ENCODE measurements at places on chromosomes 11 and 22. TPM values are rescaled to one million over a fixed set of nuclear protein-coding genes. Genes with fewer than 3 reads are reported as not detected.

- DNase-seq: no peak
- H3K27me3 ChIP-seq: no peaks in the 10 kb centered on the region
- no peak overlapping the region for H3K27ac ChIP-seq
- H3K4me3 ChIP-seq: no peak overlapping the region
Observed at GRCh38 chr11:9210922-9211320, 54.2 kb downstream of the DENND5A start.

- H3K27ac ChIP-seq: no peak overlapping the region
- H3K4me3 ChIP-seq: no peak overlapping the region
- peaks cover 48% of the 10 kb centered on the region for H3K27me3 ChIP-seq
Observed at GRCh38 chr11:71391796-71392195, 56.4 kb downstream of the DHCR7 start.

DNA sequence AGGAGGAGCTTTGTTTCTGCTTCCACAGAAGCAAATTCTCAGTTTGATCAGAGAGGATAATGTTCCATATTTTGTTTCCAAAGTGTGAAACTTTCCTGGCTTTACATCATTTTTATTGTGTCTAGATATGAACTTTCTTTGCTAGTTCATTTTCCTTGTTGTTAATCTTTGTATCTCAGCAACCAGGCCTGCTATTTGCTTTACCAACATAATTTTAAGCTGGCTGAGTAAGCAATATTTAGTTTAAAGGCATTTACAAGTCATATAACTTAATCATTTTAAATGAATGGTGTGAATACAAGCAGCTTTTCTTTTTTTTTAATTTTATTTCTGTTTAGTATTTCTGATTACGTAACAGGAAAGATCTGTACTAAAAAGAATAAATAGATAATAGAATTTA, 15.2 kb downstream of the NUCB2 start:
- no peak overlapping the region for H3K4me3 ChIP-seq
- H3K4me1 ChIP-seq: peaks cover 3% of the 10 kb centered on the region
- DNase-seq: no peak
- peaks cover 6% of the 10 kb centered on the region for H3K36me3 ChIP-seq
- H3K27me3 ChIP-seq: no peaks in the 10 kb centered on the region
- no peak overlapping the region for H3K27ac ChIP-seq

The GDPD4 gene
- total RNA-seq: not detected

Measured in progenitor cell of endocrine pancreas (in vitro differentiated cells).